Fibroblast of upper back skin (primary cell): ENCODE measurements at places on chromosomes 7 and 10.
A peak's percentile ranks its signal among the peaks of the same experiment; 100 is the strongest.

DNA sequence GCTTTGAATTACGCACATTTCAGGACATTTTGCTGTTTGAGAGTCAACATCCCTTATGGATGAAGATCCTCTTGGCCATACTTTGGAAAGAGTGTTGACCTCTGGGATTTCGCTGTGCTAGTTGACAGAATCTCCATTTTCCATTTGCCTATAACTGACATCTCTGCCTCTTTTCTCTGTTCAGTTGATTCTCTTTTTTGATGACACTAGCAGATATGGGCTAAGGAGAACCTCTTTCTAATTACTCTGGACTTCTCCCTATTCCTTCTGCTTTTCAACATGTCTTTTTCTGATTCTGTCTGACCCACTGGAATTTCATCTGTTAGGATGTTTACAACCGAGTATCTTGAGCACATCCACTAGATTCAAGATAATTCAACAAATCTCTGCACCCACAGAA lies 311.5 kb downstream of the CAMK1D start:
- DNase-seq = no peak

DNA sequence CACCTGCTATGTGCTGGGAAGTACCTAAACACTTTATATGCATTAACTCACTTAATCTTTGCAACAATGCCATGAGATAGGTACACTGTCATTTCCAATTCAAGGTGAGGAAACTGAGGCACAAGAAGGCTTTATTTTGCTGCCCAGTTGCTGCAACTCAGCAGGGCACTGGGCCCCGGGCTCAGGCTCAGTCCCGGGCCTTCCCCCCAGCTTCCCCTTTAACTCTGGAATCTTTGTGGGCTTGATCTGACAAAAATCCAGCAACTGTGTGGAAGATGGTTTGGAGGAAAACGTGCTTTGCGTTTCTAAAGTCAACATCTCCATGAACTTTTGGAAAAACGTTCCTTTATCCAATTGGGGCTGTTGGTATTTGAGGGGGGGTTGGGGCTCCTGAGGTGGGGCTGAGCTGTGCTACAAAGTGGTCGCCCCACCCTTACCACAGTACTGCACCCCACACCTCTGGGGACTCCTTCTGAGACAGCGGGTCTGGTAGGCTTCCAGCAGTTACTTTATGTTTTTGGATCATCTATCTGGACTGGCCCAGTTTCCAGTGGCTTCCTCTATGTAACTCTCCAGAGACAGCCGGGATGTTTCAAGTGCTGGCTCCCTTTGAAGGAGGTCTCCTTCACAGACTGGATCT lies 40.5 kb upstream of the CAMK1D start:
- peak; percentile 35 for DNase-seq

- DNase-seq = no peak
Measured at GRCh38 chr7:155377071-155377837, 79.6 kb downstream of the INSIG1 start.

DNA sequence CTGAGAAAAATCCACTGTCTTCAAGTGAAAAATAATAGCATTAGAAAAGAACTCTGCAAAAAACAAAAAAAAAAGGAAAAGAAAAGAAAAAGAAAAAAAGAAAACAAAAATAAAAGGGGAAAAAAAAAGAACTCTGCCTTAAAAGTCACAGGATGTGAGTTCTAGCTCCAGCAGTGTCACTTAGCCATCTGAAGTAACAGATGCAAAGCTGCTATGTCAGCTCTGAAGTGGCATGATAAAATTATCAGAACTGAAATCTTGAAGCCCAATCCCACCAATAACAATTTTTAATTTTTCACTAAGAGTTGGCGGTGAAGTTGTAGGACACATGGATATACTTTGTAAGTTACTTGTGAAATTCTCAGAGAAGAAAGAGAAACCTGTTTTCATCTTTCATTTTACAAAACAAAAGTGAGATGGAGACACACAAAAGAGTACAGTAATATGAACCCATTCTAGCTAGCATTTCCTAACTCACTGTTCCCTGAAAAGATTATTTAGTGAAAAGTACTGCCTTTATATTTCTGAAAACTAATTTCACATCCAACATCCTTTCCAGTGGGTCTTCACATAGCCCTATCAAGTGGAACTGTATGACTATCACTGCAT lies 103.5 kb downstream of the ELAPOR2 start:
- no peak for DNase-seq

DNA sequence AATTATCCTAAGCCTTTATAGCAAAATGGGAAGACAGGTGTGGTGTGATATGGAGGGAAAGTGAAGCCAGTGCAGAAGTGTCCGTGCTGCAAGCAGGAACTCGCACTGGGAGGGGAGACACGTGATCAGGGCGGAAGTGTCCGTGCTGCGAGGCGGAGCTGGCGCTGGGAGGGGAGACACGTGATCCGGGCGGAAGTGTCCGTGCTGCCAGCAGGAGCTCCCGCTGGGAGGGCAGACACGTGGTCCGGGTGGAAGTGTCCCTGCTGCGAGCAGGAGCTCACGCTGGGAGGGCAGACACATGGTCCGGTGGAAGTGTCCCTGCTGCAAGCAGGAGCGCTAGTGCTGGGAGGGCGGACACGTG lies 40.5 kb upstream of the PRKAR1B start:
- DNase-seq = peak; percentile 67

DNA sequence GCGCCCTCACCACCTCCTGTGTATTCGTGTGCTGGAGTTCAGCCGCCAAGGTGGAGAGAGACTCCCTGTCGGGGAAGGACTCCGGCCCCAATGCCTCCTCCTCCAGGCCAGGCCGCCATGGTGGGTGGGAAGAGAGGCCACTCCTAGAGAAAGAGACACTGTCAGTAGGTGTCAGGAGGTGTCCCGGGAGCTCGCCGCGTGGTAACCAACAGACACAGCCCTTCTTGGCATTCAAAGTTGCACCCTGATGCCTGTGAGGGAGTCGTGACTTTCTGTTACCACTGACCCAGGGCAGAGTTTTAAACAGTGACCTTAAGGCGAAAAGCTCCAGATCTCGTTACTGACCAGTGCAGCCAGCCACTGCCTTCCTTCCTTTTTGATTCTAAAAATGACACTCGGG lies 155.2 kb downstream of the CUX1 start:
- DNase-seq = no peak
